ENCODE measurements at places on chromosomes 7 and 10.

- DNase-seq = peak; percentile 8
These were observed 87.5 kb downstream of the NEBL start for GRCh38 chr10:20809631-20810030.

DNA sequence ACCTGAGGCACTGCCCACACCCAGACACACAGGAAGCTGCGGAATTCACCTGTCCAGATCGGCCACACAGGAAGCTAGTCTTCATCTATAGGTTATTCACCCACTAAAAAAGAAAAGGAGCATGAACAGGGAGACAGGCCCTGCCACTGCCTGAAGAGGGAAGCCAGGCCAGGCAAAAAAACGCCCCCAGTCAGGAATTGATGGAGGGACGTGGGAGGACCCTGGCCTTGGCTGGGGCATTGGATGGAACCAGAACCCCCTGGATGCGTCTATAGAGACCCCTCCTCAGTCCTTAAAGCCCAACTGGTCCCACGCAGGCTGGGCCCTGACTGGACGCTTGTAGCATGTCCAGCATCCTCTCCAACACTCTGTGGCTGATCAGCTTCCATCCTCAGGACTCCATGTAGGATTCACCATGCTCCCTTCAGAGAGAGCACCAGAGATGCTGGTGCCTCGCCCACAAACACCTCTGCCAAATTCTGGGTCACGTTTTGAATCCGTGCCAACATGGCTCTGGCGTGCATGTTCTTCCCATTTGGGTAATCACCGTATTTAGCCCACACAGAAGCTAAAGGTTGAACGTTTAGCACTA, 259.3 kb upstream of the TCERG1L start:
- no peak for DNase-seq

DNA sequence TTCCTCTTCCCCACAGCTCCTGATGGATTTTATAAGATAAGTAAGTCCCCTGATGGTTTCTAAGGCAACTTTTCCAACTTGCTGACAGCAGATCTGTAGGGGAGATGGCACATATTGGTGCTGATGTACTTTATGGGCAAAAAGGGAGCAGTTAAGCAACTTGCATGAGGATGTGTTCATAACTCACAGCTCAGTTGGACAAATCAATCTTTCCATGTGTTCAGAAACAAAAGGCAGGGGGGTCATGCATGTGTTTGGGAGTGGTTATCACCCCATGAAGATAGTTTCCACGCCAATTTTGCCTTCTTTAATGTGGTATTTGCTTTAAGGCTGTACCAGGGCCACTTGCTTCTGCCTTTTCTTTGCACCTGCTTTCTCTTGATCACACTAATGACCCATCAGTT, 6.1 kb downstream of the RBM20 start:
- DNase-seq = no peak

DNA sequence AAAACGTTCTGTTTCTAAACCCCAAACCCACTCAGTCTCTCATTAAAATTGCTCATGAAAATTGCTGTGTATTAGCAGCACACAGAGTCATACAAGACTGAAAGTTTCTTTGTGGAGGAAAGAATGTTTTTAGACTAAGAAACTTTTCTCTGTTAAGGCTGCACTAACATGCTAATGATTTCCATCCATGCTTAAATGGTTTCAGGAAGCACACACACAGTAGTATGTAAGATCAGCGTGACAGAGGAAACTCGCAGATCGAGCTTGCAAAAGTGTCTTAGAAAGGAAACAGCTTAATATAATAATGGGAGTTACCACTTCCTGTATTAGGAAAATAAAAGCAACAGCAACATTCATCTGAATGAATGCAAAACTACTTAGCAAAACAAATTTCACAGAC, 112.7 kb downstream of the ICA1 start:
- DNase-seq = peak; percentile 3

DNA sequence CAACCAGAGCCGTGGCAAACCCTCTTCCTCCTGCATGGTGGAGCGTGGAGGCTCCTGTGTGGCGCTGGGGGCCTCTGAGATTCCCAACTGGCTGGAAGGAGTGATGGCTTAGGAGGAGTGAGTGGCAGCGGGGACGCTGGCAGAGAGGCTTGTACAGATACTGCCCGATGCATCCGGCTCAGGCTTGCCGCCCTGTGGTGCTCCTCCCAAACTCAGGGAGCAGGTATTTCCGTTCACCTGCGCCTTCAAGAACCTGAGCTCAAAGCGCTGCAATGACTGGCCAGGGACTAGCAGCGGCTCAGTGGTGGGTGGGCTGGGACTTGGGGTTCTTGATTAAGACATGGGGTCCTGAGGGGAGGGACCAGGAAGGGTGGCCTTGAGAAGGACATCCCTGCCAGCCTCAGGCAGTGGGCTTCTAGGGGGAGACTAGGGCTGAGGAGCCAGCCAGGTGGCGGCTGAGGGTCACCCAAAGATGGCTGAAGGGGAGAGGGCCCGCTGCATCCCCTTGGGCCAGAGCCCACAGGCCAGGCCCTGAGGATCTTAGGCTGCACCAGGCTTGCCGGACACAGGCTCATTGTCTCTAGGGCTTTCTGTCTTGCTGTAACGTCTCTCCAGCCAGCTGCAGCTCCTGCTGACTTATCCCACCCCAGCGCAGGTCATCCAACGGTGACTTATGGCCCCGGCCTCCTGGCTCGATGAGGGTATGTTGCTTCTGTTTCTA, 3.2 kb downstream of the ZNF775 start:
- DNase-seq = no peak

GRCh38 chr7:98621573-98622482, 4.7 kb downstream of the NPTX2 start:
- no peak for DNase-seq

DNA sequence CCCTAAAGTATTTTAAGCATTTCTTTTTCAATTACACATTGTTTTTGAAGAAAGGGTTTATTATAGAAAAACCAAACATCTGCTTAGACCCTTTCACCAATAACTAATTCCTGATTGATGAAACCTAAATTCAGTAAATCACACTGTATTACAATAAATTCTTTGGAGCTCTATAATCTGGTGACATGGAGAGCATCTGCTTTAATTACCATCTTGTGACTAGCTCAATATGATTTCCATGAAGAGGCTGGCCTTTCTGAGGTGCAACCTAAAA, 9.7 kb downstream of the HYCC1 start:
- no peak for DNase-seq

- peak; percentile 89 for DNase-seq
These were observed 34.5 kb downstream of the GOT1 start for GRCh38 chr10:99395750-99396445.

- DNase-seq = no peak
These were observed 65.1 kb downstream of the MARCHF5 start for GRCh38 chr10:92356041-92356440.

GRCh38 chr10:31075434-31075833, 43.8 kb upstream of the ZNF438 start:
- DNase-seq = peak; percentile 93

DNA sequence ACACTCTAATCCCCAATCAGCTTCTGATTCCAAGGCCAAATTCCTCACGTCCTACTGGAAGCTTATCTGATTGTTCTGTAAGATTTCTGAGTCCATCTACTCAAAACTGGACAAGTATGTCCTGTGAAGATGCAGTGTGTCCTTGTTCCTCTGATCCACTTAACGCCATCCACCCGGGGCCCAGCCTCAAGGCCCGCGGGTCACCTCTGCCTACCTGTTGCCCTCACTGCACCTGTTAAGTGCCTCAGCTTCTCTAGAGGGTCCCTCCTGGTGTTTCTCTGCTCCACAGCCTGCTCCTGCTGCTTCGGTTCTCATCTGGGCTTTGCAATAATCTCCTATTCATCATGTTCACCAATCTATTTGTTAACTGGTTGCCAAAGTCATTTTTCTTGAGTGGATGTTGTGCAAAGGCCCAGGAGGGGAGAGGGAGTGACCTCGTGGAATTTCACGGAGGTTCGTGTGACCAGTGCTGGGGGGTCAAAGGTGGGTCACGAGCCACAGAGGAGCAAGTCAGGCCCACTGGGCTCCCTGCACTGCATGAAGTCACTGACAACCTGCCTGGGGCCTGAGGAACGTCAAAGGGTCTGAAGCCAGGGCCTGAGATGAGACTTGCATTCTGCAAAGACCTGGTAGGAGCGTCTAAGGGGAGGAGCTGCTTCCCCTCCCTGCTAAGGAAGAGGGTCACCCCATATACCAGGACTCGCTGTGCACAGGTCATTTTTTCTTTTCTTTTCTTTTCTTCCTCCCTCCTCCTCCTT, 338.1 kb downstream of the WDR37 start:
- no peak for DNase-seq

GRCh38 chr7:37494926-37495325, 46.3 kb upstream of the ELMO1 start:
- DNase-seq = no peak

- no peak for DNase-seq
These were observed 16.1 kb upstream of the DMBT1 start for GRCh38 chr10:122544493-122544892.

DNA sequence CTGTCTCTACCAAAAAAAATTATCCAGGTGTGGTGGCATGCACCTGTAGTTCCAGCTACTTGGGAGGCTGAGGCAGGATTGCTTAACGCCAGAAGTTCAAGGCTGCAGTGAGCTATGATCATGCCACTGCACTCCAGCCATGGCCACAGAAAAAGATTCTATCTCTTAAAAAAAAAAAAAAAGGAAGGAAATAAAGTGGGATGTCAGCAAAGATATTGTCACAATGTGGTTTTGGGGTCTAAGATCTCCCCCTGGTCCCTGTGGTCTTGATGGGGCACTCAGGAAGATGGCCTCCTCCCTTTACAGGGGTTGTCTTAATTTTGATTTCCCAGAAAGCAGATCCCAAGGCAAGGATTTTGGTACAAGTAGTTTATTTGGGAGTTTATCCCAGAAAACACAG, 7.4 kb upstream of the KAZALD1 start:
- no peak for DNase-seq

- DNase-seq = peak; percentile 65
These were observed 1.3 kb downstream of the LDB1 start for GRCh38 chr10:102118867-102119266.

GRCh38 chr10:118096022-118096421, 49.3 kb upstream of the RAB11FIP2 start:
- no peak for DNase-seq

DNA sequence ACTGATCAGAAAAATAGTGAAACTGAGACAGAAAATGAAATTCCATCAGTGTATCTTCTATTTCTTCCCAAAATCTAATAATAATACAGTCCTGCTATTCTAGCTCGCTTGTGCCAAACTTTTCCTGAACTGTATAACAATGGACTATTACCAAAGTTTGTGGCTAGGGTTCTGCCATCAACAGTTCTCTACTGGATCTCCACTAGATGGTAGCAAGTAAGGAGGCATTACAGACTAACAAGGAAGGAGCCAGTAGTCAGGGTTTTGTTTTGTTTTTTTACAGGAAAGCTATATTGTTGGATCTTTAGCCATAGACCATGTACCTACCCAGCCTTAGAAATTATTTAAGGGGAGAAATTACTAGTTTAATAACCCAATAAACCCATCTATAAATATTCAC, 10.8 kb downstream of the MTERF1 start:
- no peak for DNase-seq

DNA sequence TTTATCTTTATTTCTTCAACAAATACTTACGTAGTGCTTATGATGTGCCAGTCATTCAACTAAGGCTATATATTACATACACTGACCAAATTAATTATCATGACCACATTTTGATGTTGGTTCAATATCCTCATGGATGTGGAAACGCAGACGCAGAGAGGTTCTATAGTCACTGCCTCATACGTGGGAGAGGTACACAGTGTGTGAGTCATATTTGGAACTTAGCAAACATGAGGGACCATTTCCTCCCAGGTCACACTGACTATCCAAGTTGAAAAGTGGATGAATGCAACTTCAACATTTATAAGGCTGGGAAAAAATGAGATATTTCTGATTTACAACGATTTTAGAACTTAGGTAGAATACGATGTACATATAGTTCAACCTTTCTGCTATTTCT, 113.6 kb downstream of the PRLHR start:
- DNase-seq = no peak

- DNase-seq = no peak
These were observed 131.1 kb downstream of the KCND2 start for GRCh38 chr7:120404042-120404441.

DNA sequence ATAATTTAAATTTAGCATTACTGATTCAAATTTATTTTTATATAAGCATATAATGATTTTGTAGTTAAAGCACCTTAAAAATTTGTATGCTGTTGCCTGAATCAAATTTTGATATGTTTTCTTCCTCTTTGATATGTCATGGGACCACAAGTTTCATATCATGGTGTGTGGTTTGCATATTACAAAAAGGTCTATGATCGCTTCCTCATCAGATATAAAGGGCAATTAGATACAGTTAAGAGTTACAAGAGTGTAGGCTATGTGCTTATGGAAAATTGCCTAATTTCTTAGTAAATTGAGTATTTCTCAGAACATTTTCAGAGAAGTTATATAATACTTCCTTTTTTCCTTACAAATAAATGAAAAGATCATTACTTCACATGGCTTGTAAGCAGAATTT, 22.2 kb downstream of the MRC1 start:
- no peak for DNase-seq

DNA sequence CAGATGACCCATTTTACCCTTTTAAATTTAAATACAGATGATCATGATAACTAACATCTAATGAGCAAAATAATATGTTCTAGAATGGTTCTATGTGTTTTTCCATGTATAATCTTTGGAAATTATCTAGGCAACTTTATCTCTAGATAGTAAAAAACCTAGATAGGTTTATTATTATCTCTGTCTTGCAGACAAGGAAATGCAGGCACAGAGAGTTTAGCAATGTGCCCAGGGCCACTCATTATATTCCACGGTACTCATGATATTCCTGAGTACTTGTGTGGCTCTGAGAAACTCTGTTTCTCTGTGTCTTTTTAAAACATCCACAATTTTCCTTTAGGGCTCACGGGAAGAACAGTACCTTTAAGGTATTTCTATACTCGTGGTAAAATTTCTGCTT, 26.4 kb upstream of the SNX13 start:
- DNase-seq = no peak

DNA sequence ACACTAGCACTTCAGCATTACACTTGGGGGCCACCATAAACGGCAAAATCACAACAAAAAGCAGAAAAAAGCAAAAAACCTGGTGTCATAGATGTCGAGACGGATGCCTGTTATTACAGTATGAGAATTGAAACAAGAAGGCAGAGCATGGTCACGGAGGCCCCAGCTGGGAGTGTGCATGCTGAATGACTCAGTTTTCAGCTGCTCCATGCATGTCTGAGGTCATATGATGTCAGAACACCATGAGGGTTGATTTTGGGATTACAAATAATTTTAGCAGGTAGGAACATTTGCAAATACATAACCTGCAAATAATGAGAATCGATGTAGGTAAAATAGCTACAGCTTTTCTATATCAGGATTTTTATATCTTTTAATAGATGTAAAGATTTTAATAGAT, 19.1 kb downstream of the ZMYND11 start:
- DNase-seq = peak; percentile 45

- no peak for DNase-seq
These were observed 755.2 kb upstream of the SORCS1 start for GRCh38 chr10:107919626-107920235.

GRCh38 chr7:150781961-150782360, 18.2 kb downstream of the TMEM176B start:
- no peak for DNase-seq

- no peak for DNase-seq
These were observed 79.1 kb downstream of the NEURL1 start for GRCh38 chr10:103572347-103573204.

GRCh38 chr7:144842377-144842851, 6.6 kb upstream of the TPK1 start:
- DNase-seq = no peak
